ENCODE measurements at places on chromosomes 5 and 9.

- no peak for DNase-seq
Observed at GRCh38 chr5:58810086-58810485, 227.2 kb downstream of the RAB3C start.

GRCh38 chr5:130398825-130399224 lies 494.6 kb downstream of the CHSY3 start:
- DNase-seq = no peak

GRCh38 chr9:29637471-29638237 lies 2064.4 kb upstream of the C9orf72 start:
- DNase-seq = no peak

- peak; percentile 59 for DNase-seq
Observed at GRCh38 chr5:45454114-45454513, 242.1 kb downstream of the HCN1 start.

DNA sequence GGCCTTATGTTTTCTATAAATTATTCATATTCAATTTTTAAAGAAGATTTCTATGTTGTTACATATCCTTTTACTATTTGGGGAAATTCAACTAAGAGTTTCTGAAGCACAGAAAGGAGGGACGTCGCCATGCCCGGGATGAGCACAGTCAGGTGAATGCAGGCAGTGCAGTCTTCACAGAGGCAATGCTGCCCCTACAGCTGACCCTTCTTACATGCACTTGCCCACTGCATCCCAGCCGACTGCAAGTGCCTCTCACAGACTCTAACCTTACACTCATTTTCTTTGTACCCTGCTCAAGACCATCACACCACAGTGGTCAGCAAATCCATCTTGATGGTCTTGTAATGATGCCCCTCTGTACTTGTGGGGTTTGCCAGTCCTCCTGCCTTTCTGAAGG lies 73.8 kb downstream of the SHC3 start:
- DNase-seq = no peak

DNA sequence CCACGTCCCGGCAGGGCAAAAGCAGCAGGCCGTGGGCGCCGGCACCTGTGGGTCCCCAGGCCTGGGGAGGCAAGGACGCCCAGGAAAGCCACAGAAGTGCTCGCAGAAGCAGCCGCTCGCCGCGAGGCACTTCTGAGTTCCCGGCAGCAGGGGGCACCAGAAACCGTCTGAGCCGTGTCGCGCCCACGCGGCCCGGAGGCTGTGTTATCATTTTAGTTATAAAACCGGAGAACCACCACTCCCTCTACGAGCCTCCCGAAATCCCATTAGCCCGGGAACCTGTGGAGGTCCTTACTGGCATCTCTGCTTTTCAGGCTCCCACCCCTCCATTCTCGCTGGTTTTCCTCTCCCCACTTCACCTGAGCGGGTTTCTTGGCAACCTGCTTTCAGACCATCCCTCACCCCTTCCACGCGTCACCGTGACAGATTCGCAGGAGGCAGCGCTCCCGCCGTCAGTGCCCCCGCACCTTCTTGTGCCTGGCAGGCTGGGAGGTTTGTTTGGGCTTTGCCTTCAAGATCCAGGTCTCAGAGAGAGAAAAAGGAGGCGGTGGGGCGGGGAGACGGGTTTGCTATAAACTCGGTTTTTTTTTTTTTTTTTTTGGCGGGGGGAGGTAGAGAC lies 2.3 kb downstream of the GDNF start:
- peak; percentile 89 for DNase-seq

GRCh38 chr5:53892224-53892623 lies 331.8 kb downstream of the NDUFS4 start:
- no peak for DNase-seq

DNA sequence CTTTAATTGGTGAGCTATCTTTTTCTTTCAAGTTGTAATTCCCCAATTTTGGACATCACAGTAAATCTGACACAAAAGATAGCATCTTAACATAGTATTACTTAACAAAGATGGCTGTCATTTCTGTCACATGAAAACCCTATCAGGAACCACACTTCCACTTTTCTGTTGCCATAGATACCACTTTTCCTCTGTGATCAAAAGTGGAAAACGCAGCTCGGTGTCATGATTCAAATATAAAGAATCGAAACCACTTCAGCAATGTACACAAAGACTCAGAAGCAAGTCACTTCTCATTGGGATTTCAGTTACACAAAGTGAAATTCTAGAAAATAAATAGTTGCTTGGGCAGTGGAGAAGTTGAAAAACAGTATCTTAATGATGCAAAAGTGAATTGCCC lies 524.9 kb upstream of the ITGA1 start:
- no peak for DNase-seq

DNA sequence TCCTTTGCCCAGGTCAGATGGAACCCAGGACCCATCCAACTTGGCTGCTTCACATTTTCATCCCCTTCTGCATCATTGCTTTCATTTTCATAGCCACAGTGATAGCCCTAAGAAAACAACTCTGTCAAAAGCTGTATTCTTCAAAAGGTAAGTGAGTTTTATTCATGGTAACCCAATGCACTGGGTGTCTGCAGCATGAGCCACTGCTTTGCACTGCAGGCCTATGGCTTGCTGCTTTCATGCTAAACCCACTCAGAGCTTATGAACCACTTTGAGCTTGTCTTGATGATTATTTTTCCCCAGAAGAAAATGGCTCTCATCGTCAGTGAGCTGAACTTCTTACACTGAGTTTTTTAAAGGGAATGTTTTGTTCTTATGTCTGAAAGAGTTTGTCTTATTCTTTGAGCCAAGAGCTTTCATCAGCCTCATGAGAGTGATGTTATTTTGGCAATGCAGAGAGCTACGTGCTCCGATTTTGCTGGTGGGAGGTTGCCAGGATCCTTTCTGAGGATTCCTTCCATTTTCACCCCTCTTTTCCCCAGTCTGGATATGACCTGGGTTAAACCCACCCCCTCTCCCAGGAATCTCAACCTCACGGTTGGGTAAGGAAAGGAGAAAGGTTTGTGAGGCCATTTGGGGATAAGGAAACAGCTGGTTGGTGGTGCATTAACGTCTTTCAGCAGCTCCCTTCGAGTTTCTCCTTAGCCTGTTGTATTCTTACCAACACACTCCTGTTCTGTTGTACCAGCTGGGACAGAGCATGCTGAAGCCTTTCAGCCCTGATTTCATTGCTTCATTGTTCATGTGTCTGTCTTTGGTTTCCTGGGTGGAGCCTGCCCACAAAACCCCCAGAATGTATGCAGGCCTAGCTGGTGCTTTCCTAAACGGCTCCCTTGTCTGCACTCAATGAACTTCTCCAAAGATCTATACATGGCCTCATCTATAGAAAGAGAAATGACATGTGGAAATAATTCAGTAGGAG lies 47.6 kb downstream of the PDCD1LG2 start:
- no peak for DNase-seq

DNA sequence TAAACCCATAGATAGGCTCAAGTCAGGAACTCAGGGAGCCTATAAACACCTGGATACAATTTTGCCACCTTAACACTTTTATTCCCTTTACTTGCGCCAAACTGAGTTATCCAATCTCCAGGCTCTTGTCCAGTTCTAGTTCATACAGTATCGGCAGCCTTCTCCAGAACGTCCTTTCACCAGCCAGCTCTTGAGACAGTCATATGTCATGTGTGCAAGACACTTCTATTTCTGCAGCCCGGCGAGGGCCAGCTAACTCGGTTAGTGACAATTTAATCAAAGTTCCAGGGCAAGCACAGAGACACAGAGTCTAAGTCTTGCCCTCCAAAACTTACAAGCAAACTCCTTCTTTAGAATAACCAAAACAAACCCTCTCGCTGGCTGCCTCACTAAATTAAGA lies 12.9 kb downstream of the ABCA1 start:
- no peak for DNase-seq

DNA sequence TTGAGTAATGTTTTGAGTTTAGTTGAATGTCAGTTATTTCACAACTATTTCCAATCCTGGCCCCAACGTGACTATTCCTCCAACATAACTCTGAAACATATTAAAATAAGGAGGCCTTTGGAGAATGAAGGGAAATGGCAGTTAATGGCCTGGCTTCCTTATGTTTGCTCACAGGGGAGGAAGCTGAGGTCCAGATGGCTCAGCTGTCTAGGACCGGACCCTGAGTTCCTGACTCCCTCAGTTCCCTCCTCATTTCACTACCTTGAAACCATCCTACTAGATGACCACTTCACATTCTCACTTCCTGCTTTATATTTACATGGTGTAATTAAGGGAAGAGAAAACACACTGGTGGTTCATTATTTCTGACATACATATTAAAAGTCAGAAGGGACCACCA lies 6.6 kb downstream of the OTULINL start:
- DNase-seq = no peak

GRCh38 chr5:72191404-72191803 lies 84.1 kb downstream of the MAP1B start:
- no peak for DNase-seq

- DNase-seq = no peak
Observed at GRCh38 chr9:108838017-108838416, 17.8 kb downstream of the ACTL7B start.

DNA sequence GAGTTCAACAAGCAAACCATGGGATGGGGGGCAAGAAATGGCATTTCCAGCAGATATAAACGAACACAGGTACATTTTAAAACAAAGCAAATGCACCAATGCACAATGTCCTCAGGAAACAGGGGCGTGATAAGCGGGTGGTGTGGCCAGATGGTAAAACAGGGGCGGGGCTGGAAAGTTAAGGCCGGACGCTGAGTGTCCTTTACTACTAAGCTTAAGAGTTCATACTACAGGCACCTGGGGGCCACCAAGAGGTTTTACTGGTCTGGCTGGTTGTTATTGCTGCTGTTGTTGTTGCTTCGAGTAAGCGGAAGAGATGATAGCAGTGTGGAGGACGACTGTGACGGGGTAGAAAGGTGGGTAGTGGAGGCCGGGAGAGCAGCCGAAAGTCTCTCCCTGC lies 99.8 kb downstream of the ATPSCKMT start:
- no peak for DNase-seq
